GM12891 (cell line): ENCODE measurements at places on chromosomes 7 and 10.

DNA sequence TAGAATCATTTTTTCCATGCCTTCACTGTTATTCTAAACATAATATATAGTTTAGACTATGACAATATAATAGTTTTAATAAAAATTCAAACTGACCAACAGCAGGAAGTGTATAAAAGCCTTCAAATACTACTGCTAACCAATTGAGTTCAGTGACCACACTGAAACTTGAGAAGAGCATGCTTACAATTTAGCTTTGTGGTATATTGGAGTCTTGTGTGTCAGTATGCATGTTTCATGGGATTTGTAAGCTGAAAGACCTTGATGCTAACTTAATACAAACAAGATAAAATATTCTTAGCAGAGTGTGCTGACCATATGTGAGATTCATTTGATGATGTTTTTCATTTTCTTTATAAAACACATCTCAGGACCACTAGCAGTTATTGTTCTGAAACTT lies 395.5 kb downstream of the SUGCT start:
- DNase-seq, result no peak

DNA sequence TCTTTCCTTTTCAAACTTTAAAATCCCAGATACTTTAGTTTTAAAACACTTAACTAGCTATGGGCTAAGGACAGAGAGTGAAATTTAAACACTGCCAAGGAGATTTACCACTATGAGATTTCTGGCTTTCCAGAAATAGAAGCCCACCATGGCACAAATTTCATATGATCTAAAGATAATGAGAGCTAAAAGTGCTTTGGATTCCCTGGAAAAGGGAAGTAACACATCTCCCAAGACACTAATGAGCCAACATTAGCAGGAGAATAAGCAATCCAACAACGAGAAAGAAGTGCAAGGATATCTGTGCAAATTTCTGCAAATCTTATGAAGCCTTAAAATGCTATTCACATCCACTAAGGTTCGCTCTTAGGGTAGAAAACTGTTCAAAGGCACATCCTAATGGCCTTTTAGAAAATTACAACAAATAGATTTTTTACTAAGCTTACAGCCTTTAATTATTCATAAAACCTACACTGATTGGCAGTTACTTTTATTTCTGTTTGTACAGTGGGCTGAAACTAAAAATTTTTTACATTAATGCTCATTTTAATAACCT lies 100.3 kb downstream of the RAPGEF5 start:
- DNase-seq, result no peak

- DNase-seq, result no peak
Measured at GRCh38 chr7:107446988-107447387, 22.9 kb upstream of the GPR22 start.

DNA sequence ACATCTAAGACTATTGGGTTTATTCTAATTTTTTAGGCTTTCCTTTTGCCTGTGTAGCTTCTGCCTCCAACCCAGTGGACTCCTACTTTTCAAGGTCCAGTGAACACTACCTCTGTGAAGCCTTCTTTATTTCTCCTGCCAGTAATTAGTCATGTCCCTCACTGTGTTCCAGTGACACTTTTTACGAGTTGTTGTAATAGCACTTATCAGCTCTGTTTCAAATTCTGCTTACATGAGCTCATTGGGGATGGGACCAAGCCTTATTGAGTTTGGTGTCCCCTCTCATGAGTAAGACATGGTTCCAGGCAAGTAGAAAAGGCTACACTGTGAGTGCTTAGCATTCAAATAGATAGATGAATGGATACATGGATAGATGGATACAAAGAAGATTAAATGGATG lies 184.6 kb downstream of the HIBADH start:
- DNase-seq, result no peak

DNA sequence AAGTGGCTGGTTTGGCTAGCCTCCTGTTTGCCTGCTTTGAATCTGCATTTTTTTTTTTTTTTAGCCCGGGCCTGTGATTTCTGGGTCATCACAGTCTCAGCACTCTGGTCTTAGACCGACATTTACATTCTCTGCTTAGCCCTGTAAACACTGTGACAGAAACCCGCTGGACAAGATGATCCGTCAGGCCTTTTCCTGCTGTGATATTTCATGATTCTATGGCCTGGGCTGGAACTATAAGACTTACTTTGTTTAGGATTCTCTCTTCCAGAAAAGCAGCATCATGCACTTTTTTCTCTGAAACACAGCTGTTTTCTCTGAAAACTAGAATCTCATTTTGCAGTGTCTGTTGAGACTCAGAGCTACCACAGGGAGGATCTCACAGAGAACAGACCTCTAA lies 705.5 kb downstream of the GRID1 start:
- DNase-seq, result no peak

- no peak for DNase-seq
Measured at GRCh38 chr10:130480491-130480890, 344.3 kb downstream of the GLRX3 start.

GRCh38 chr7:82044497-82045080 lies 274.7 kb upstream of the HGF start:
- no peak for DNase-seq

GRCh38 chr10:110664483-110665420 lies 20.6 kb downstream of the RBM20 start:
- no peak for DNase-seq

DNA sequence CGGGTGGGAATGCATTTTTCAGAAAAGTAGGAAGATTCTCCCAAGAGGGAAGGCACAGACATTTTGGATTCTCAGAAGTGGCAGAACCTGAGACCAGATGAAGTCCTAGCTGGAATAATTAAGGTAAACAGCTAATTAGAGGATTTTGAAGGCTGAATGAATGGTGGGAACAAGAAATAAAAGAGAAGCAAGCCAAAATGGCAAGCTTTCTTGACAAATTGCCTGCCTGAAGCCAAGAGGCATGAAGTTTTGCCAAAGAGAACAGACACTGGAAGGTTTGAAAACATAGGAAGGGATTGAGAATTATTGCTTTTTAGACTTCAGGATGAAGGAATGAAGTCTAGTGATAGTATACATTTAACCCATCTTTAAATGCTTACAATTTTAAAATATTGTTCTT lies 115.0 kb upstream of the SEM1 start:
- no peak for DNase-seq

GRCh38 chr7:25261545-25262140 lies 33.4 kb upstream of the NPVF start:
- DNase-seq, result no peak

- DNase-seq, result no peak
Measured at GRCh38 chr10:77371848-77372799, 265.5 kb downstream of the KCNMA1 start.

DNA sequence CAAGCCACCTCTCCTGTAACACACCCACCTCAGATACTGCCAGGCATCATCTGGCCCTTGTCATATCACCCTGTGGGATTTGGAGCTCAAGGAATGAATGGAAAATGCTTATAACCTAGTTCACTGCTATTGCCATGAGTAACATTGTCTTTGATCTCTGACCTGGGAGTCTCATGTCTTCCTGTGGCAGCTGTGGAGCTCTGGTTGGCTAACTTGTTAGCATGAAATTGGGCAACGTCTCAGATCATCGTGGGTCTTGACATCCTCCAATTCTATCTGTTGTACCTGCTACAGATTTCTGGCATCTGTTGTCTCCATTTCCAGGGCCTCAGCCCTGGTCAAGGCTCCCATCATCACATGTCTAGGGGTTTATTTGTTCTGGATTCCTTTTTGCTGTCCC lies 2.2 kb upstream of the TMEM270 start:
- no peak for DNase-seq

DNA sequence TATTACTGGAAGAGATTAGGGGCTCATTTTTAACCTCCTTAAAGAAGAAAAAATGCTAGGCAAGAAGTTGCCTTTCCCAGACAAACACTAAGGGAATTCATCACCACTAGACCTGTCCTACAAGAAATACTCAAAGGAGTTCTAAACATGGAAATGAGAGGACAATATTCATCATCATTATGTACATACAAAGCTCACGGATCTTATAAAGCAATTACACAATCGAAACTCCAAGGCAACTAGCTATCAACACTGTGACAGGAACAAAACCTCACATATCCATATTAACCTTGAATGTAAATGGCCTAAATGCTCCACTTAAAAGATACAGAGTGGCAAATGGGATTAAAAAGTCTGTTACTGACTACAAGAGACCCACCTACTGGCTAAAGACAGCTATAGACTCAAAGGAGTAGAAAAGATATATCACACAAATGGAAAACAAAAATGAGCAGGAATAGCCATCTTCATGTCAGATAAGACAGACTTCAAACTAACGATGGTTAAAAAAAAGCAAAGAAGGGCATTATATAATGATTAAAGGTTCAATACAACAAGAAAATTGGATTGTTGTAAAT lies 246.6 kb downstream of the ADRA2A start:
- DNase-seq, result no peak

DNA sequence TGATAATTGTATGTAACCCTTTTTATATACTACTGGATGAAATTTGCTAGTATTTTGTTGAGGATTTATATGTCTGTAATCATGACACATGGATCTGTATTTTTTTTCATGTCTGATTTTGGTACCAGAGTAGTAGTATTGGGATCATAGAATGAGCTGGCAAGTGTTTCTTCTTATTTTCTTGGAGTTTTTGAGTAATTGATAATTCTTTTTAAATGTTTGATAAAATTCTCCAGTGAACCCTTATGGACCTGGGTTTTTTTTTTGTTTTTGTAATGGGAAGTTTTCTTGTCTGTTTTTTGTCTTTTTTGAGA lies 28.4 kb downstream of the ZNF33A start:
- no peak for DNase-seq

DNA sequence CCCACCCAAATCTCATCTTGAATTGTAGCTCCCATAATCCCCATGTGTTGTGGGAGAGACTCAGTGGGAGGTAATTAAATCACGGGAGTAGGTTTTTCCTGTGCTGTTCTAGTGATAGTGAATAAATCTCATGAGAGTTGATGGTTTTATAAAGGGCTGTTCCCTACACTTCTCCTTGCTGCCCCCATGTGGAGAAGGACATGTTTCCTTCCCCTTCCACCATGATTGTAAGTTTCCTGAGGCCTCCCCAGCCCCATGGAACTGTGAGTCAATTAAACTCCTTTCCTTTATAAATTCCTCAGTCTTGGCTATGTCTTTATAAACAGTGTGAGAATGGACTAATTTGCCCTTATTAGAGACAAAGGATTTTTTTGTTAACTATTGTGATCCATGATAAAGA lies 48.5 kb upstream of the MKX start:
- DNase-seq, result no peak

- DNase-seq, result no peak
Measured at GRCh38 chr7:135634191-135634878, 28.0 kb upstream of the STMP1 start.

DNA sequence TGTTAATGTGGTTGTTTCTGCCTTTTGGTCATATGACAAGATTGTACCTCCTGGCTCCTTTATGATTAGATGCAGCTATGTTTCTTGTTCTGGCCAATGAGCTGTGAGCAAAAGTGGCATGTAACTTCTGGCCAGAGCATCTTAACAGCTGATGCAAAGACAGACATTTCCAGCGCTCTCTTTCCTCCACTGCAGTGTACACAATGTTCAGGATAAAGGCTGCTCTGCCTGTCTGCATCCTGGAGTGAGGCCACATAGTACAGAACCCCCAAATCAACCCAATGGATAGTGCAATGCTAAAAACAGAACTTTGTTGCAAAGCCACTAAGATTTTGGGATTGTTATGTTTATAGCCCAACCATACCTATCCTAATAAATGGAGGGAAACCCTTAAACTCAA lies 17.9 kb downstream of the EPC1 start:
- no peak for DNase-seq

DNA sequence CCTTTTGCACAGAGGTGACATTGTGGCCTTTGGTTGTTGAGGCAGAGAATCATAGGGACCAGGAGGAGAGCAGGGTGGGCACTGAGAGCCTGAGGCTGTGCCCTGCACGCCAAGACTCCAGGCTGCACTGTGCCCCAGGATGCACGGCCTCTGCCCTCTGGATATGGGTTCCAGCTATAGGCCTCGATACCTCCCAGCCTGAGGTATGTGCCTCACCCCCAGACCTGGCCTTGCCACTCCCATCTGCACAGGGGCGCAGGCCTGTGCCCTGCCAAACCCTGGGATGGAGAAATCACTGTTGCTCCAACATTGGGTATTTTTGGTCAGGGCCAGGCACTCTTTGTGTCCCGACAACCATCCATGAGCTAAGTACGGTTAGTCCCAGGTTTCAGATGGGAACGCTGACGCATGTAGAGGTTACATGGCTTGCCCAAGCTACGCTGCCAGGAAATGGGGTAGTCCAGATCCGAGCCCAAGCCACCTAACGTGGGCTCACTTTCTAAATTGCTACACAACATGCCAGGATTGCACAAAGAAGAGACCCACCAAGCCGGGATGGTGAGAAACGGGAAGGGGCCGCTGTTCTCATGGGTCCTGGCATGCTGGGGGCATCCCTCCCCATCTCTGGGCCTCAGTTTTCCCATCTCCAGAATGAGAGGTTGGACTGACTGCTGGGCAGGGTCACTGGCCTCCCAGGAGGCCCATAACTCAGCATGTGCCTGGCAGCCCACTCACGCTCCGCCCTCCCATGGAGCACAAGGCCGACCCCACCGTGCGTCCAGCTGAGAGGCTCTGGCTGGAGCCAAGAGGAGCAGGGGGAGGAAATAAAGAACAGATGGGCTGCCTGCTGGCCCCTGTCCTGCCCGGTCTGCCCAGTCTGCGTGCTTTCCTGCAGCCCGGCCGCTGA lies 44.2 kb downstream of the ZCCHC24 start:
- DNase-seq, result no peak

- DNase-seq, result no peak
Measured at GRCh38 chr7:116571037-116571436, 46.2 kb downstream of the CAV1 start.

DNA sequence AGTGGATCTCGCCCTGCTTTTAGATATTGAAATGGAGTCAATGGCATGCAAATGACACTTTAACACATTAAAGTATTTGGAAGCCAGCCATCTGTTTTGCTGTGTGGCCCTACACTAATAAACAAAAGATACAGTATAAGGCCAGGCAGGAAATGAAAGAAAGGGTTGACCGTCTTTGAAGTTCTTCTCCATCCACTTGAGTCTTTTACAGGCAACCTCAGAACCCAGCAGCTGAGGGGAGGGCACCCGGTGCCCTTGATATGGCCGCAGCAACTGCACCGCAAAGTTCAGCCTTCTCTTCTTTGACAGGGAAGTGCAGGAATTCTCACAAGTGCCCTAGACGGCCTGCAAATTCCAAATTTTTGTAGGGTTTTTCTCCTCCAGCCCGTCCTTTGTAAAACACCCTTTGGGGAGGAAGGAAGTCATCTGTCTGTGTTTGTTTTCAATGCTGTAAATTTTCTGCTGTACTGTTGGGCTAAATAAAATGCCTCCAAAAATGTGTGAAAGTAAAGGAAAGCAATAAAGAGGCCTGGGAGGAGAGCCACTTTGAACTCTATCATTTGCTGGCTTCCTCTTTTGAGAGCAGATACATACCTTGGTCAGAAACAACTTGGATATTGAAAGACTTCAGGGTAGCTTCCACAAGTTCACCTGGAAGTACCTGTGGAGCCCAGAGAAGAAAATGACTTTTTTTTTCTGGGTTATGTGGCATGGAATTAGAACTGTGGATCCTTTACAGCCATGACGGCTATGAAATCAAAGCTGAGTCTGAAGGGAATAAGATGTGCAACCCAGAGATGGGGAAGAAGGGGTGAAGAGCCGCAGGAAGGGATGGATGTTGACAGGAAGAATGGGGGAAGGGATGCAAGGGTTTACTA lies 3.6 kb downstream of the HOXA1 start:
- no peak for DNase-seq

GRCh38 chr7:5207131-5207530 lies 17.1 kb downstream of the WIPI2 start:
- no peak for DNase-seq
